ENCODE measurements at places on chromosomes 1 and 21.

GRCh38 chr1:158732524-158732923 lies 12.0 kb upstream of the OR6K3 start:
- DNase-seq = no peak

DNA sequence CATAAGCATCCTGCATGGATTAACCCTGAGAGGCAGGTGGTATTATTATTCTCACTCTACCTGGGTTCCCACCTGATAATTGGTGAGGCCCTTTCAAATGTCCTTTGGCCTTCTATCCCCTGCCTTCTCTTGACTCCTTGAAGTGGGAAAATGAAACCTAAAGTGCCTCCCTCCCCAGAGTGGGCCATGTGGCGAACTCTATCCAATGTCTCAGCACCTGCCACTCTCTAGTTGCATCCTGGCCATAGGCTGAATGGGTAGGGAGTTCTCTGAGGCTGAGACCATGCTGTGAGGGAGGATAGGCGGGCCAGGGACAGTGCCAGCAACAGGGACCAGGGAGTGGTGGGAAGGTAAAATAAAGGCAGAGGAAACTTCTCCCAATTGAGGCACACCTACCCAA lies 35.3 kb downstream of the ELF3 start:
- no peak for DNase-seq

DNA sequence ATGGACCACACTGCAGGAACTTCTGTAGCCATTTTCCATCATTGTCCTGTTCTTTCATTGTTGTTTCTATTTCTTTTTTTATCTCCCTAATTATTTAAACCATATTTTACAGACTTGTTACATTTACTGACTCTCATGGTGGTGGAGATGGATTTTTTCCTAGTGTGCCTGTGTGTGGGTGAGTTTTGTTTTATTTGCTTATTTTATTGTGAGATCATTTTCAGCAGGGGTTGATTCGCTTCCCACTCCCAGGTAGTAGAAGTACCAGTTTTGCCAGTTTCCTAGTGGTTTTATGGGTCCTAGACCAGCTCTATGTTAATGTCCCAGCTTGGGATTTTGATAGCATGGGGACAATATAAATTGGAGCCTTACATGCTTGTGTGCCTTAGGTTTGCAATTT lies 80.0 kb upstream of the BACH1 start:
- DNase-seq = no peak

GRCh38 chr1:165549973-165550372 lies 6.2 kb downstream of the LRRC52 start:
- no peak for DNase-seq

DNA sequence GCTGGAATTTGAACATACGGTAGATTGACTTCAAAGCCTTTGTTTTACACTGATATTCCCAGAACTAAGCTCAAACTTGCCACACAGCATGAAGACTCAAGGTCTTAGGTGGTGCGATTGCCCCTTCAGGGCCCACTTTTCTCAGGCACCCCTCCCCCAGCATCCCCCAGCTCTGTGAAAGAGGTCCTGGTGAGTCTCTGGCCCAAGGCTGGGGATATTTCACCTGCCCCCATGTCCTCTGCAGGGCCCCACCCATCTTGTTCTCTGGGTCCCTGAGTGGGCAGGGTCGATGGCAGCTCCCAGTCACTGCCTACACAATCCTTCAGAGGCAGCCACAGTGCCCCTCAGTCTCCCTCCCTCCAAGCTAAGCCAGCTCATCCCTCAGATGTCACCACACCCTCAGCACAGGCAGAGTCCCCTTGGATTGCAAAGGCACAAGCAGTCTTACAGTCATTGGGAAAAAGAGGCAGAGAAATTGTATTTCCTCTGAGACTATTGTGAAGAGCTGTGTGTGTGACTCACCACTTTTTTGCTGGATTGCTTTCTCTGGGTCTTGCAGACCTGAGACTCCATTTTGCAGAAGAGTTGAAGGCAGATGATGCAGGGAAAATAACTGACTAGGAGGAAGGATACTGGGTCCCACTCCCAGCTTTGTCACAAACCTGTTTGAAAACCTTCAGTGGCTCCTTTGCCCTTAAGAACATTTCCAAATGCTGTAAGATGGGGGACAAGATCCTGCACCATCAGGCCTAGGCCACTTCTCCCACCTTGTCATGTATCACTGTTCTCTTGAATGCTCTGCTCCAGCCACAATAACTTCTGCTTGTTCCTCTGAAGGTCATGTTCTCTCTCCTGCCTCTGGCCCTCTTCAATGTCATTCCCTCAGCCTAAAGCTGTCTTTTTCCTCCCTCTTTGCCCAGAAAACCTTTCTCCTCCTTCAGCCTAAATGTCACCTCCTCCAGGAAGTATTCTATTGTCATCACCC lies 119.1 kb upstream of the GRIK3 start:
- DNase-seq = peak; percentile 35

- DNase-seq = no peak
Measured at GRCh38 chr1:238377280-238377919, 486.7 kb upstream of the ZP4 start.

DNA sequence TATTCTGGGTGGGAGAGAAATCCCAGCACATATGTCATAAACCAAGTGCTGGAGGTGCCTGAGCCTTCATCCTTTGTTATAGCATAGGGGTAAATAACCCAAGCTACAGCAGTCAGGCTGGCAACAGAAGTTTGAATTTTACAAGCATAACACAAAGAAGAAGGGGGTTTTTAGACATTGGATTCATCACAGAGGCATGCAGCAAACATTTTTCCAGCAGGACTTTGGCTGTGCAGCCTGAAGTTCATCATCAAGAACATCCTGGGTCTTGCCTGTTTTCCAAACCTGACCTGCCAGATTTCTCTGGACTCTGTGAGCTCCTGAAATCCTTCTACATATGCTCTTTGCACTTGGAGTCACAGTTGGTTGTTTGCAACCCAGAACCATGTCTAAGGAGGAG lies 16.2 kb downstream of the PTGER3 start:
- DNase-seq = no peak

GRCh38 chr1:32716312-32717148 lies 14.0 kb upstream of the SYNC start:
- no peak for DNase-seq

DNA sequence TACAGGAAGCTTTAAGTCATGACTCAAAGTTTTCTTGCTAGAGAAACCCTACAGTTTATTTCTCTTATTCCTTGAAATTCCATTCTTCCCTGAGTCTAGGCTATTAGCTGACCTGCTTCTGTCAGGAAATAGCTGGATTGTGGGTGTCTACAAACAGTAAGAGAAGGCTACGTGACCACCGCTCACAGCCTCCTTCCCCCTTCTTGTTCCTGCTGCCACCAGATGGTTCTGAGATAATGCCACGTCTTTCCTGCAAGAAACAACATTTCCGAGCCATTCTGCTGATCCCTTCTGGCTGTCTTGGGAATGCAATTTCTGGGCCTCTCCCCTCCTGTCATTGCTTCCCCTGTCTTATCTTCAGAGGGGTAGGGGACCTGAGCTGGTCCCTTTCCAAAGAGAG lies 128.9 kb upstream of the SGIP1 start:
- no peak for DNase-seq

GRCh38 chr1:203161175-203161574 lies 14.5 kb downstream of the MYBPH start:
- DNase-seq = no peak

DNA sequence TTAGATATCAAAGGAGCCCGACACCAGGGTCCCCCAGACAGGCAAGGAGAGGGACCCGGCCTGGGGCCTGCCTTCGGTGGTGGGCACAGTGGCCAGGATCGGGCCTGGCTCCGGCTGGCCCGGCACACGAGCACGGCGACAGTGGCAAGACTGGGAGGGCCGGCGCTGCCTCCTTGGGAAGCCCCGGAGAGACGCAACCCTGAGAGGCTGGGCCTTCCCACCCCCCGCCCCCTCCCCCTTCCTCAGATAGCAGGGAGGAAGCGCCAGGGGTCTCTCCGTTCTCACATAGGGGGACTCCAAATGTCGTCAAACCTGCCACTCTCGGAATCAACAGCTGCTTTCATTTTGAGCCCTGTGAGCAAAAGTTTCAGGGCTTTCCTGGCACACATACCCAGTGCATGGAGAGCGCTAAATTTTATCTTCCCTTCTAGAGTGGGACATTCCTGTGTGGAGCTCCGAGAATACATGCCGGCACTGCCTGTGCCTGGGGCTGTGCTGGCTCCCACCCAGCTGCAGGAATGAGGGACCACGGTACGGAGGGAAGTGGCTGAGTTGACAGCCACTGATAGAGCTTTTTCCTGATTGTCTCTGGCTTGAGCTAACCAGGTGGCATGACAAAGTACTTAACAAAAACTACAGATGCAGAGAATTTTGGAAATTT lies 62.4 kb downstream of the CD247 start:
- no peak for DNase-seq

DNA sequence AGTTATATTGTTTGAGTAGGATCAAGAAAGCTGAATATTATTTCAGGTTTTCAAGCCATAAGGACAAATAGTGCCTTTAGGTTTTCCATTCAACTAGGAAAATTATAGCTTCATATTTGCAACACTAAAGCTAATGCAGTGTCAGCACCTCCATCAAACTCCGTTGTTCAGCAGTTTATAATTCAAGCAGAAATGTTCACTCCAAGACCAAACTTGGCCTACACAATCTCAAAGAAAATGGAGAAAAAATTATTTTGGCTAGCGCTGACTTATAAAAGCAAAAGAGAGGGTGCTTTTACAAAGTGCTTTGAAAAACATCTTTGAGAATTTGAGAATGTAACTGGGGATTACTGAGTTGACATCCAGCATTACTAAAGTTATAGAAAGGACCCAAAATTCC lies 1.4 kb downstream of the SPAG17 start:
- no peak for DNase-seq

GRCh38 chr21:16476056-16476825 lies 746.5 kb downstream of the USP25 start:
- DNase-seq = no peak

GRCh38 chr1:6660415-6661049 lies 35.9 kb downstream of the THAP3 start:
- DNase-seq = no peak

DNA sequence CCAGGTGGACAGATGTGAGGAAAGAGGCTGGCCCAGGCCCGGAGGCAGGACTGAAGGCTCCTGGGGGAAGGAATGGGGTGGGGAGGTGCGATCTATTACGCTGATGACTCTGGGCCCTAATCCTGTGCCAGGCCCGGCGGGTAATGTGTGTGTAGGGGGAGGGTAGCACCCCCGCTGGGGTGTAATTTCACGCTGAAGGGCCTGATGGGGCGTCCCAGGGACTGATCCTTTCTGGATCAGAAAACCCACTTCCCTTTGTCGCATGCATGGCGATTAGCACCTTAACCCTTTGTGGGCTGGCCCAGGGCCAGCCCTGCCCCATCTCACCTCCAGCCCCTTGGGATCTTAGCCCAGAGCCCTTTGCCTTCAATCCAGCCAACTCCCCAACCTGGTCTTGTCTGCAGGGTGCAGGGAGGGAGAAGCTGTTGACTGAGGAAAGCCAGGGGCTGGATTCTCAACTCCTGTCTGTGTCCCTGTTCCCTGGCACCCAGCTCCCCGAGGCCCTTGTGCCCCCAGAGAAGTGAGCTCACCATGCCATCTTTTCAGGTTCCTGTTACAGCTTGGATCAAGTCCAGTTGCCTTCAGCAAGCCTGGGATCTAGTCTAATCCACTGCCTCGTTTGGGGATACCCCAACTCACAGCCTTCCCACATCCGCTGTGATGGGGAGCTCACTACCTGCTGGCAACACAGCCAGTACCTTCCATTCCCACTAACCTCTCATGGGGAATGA lies 26.0 kb downstream of the KNCN start:
- DNase-seq = no peak

DNA sequence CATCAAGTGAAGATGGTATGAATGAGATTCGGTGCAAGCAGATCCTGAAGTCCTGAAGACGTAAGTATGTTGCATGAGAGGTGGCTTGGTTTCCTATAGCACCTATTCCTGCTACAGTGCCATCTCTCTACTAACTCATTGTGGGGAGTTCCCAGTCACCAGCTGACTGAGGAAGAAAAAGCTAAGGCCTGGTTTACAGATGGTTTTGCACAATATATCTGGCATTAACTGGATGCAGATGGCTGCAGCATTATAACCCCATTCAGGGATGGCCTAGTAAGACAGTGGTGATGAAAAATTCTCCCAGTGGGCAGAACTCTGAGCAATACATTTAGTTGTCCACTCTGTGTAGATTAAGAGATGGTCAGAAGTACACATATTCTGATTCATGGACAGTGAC lies 36.7 kb downstream of the RTCA start:
- no peak for DNase-seq

- DNase-seq = no peak
Measured at GRCh38 chr1:196486346-196486745, 121.9 kb downstream of the KCNT2 start.

DNA sequence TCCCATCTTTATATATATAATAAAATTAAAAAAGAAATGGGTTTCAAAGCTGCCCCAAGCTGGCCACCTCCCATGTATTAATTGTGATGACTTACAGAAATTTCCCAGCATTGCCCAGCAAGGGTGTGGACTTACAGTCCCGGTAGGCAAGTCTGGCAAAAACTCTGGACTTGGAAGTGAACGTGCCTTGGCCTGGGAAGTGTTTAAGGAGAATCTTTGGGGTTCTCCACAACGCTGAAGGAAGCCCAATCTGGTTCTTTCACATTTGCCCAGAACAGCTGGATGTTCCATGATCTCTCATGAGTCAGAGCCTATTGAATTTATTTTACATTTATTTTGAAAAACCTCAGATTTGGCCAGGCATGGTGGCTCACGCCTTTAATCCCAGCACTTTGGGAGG lies 98.4 kb upstream of the SLC45A1 start:
- no peak for DNase-seq

DNA sequence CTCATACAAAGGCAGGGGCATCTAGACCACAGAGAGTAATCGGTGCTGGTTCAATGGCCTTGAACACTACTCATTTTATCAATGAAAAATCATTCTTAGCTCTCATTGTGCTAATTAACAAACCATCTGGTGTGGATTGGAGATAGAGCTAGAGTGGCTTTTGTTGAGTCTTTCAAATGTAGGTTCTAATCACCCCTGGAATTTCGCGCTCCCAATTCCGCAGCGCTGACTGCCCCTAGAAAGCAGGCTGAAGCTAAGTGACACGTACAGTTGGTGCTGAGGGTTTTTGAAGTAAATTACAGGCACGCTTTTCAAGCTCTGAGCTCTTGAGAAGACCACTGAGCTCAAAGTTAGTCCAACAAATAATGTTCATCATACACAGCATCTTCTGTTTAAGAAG lies 31.2 kb upstream of the CA6 start:
- DNase-seq = no peak
